ENCODE measurements at places on chromosomes 5 and 9.

GRCh38 chr9:117596678-117597077, 107.5 kb upstream of the TLR4 start:
- no peak for DNase-seq

DNA sequence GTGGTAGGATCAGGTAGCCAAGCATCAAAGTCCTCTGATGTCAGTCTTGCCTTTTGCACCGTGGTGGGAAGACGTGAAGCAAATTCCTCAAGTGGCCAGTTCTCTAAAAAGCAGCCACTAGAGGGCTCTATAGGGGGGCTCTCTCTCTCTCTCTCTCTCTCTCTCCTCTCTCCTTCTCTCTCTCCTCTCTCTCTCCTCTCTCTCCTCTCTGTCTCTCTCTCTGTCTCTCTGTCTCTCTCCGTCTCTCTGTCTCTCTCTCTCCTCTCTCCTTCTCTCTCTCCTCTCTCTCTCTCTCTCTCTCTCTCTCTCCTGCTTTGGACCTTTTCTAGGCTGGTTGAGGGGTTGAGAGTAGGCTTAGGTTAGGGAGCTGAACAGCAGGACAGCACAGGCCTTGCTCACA, 13.9 kb upstream of the OSMR start:
- DNase-seq, result no peak

DNA sequence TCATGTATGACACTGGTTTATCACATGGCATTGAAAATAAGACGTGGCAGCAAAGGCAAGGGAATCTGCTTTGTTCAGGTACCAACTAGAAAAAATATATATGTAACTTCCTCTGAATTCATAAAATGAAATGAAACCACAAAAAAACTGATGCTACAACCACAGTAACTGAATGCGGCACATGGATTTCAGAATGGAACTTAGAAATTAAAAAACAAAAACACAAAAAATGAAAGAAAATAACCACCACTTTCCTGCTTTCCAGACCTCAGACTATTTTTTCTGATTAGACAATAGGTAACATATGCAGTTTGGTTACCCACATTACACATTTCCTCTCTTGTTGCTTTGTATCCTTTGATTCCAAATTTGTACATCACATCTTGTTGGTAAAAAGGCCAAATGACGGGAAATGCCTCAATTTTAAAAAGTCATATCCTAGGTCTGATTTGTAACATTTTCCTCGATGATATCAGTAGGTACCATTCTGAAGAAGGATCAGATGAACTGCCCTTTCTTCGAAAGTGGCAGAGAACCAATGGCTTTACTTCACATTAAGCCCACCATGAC, 18.1 kb upstream of the PDCL start:
- no peak for DNase-seq

GRCh38 chr5:10173716-10174115, 76.0 kb downstream of the ATPSCKMT start:
- DNase-seq, result no peak

GRCh38 chr5:179795049-179795862, 1.5 kb downstream of the LTC4S start:
- peak; percentile 85 for DNase-seq

- DNase-seq, result no peak
Observed at GRCh38 chr9:121753802-121754654, 102.6 kb downstream of the DAB2IP start.

- DNase-seq, result no peak
Observed at GRCh38 chr5:54644226-54644625, 126.7 kb downstream of the SNX18 start.

DNA sequence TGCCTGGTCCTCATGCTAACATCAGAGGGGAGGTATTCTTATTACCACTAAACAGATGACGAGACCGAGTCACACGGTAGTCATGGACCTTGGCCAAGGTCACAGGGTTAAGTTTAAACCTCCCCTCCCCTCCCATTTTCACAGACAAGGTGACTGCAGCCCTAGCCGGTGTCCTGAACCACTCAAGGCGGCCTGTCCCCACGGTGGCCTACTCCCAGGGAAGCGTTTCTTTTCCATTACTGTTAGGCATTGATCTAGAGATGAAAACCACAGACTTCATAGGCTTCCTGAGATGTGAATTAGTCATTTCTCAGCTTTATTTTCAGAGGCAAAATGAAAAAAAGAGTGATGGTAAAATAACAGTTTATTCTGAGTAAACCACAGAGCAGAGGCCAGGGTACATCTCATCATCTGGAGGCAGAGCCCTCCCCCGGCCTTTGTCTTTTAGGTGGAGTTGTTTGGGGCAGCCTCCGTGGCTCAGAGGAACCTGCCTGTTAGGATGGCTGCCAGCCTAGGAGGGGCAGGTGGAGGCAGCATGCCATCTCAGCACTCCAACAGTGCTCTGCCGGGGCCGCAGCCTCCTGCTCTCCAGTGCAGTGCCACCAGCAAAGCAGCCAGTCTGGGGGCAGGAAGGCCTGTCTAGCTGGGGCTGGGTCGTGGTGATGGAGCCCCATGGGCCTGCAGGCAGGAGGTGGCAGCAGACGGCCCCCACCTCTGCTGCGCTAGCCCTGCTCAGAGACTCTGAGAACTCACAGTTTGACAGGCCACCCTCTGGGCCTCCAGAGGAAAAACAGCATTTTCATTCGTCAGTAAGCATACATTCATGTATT, 71.2 kb downstream of the RAPGEF1 start:
- DNase-seq, result peak; percentile 72

DNA sequence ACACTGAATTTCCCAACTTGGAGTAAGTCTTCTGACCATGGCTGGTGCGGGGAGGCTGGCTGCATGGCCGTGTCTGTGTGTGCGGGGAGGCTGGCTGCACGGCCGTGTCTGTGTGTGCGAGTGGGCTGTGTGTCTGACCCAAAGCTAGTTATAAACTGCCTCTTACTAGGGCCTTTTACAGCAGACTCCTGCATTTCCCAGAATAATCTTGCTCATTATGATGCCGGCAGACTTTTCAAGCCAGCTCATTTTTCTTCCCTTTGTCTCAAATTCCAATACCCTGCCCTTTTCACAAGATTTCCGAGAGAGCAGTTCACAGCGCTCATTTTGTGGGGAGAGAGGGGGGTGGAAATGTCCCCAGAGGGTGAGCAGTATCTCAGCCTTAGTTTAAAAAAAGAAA, 470.7 kb upstream of the BRINP1 start:
- DNase-seq, result no peak

- no peak for DNase-seq
Observed at GRCh38 chr5:79263290-79263689, 27.4 kb downstream of the JMY start.

- DNase-seq, result no peak
Observed at GRCh38 chr9:16623989-16624743, 246.3 kb downstream of the BNC2 start.

DNA sequence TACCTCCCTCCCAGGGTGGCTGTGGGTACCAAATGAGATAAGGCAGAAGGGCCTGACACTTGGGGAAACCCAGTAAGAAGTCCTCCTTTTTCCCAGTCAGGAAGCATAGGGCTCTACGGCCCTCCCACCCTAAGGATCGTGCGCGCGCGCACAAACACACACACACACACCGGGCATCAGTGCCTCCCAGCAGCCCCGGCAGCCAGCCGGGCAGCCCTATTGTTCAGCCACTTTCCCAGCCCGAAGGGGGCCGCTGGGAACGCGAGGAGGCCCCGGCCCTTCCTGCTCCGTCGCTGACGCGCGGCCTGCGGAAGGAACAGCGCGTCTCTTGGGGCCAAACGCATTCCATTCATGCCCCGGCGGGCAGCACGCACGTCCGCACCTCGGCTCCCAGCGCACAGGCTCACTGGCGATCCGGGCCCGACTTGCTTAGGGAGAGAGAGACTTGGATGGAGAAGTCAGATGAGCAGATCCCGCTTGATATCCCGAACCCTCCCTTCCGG, 22.6 kb downstream of the DUSP1 start:
- DNase-seq, result no peak

DNA sequence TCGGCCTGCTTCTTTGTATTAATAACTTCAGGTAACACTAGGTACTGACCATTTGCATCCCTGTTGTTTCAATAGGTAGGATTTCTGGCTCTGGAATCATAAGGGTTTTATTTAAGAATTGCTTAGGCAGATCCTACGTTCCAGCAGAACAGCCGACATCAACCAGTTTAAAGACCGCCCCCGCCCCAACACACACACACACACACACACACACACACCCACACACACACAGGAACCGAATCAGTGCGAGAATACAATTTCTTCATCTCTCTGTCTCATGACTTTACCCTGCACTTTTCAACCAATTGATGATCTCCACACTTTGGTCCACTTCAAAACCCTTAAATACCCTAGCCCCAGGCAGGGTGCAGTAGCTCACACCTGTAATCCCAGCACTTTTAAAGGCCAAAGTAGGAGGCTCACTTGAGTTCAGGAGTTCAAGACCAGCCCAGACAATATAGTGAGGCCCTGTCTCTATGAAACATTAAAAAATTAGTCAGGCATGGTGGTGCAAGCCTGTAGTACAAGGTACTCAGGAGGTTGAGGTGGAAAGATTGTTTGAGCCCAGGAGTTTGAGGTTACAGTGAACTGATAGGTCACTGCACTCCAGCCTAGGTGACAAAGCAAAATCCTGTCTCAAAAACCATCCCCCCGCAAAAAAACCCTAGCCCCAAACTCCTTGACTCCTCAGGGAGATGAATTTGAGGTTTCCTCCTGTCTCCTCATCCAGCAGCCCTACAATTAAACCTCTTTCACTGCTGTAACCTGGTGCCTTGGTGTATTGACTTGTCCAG, 2.7 kb upstream of the MTMR12 start:
- no peak for DNase-seq

DNA sequence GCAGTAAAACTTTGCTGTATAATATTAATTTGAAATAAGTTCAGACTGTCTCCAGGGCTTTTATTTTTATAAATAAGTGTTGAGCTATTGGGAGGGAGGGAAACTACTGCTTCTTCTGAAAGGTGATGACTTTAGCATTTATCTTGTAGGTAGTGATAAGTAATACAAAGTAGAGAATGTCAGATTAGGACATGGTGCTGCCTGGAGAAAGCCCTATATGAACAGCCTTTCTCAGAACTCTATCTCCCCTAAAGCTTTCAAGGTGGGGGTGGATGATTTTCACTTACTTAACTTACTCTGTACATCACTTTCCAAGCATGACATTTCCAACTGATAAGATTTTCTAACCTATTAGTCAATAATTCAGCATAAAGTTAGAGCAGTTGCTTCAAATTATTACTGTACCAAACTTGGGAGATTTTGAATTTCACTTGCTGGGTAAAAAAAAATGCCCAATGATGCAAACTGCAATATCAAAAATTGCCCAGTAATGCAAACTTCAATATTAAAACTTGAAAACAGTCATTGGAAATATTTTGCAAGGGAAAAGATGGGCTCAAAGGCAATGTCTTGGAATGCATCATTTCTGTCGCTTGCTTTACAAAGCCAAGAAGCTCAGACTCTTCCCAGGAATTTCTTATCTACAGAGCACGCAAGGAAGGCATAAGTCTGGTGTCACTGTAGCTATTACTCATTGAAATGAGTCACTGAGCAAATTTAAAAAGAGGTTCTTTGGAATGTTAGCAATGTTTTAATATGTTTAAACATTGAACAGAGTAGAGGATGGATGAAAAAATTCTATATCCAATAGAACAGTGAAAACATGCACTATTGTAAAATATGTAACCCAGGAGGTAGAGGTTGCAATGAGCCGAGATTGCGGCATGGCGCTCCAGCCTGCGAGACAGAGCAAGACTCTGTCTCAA, 569.5 kb downstream of the PSAT1 start:
- no peak for DNase-seq

GRCh38 chr9:128142061-128142460, 7.2 kb upstream of the LCN2 start:
- DNase-seq, result no peak

- peak; percentile 76 for DNase-seq
Observed at GRCh38 chr5:60487885-60488442, 212.0 kb downstream of the DEPDC1B start.

DNA sequence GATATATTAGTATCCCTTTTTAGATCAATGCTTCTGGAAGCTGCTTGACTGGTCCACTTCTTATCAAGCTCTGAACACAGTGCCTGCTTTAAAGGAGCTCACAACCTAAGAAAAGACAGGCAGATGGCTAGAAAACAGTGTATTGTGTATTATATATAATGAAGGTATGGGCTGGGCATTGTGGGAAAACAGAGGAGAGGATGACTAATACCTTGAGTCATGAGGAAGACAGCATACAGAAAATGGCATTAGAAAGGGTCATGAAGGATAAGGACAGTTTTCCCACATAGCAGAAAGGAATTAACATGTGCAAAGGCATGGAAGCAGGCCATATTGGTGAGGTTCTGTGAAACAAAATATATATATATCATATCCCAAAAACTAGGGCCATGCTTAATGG, 309.6 kb downstream of the MLLT3 start:
- no peak for DNase-seq

- no peak for DNase-seq
Observed at GRCh38 chr5:147539053-147539452, 29.2 kb upstream of the DPYSL3 start.

DNA sequence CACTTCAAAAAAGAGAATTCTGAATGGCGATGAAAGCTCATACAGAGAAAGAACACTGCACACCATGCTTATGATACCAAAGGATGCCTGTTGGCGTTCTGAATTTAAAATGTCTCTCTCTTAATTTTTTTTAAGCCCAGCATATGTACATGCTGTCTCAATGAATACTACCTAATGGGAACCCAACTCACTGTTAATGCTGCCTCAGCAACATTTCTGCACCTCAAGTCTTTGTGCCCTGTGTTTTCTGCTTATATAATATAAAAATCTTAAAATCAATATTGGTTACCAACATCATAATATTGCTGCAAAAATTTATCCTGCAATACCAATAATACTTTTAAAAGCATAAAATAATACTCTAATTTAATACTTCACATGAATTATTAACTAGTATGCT, 44.1 kb upstream of the POU5F2 start:
- DNase-seq, result no peak

DNA sequence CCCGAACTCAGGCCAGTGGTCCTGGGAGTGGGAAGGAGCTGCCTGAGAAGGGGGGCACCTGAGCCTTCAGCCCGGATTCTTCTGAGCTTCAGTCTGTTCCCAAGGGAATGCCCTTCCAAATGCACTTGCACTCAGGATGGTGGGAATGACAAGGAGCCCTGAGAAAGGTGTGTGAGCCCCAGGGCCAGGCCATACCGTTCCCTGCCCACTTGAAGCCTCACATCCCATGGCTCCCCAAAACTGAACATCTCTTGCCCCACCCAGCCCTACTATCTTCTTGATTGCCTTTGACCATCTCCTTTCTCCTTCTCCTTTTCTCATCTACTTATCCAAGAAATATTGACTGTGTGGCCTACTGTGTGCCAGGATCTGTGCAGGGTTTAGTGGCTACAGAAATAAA, 84.4 kb upstream of the HSPA9 start:
- no peak for DNase-seq

DNA sequence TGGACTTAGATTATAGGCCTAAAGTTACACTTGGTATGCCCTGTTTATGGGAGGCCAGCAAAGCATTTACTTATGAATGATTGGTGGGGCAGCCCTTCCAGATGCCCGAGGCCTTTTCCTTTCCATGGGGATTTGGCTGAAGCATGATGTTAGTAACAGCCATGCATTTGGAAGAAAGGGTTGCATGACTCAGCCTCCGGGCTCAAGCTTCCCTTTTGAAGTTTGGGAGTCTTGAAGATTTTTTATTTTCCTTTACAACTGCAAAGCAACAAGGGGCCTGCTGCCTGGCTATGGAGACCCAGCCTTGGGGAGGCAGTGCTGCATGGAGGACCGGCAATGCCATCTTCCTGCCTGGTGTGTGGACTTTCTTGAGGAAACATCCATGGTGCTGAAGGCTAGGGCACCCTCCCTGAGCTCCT, 244.7 kb downstream of the ICE1 start:
- no peak for DNase-seq

Measured in DMS79 treated with DMSO at 0.1 percent for 48 hours (cell line).